SW 1271 (cell line): ENCODE measurements at places on chromosomes 3 and 15.

- DNase-seq, result no peak
These were observed 98.5 kb upstream of the SLC25A36 start for GRCh38 chr3:140842984-140843649.

GRCh38 chr3:179179979-179180759 lies 32.0 kb downstream of the PIK3CA start:
- DNase-seq, result no peak

GRCh38 chr3:54533856-54534255 lies 394.0 kb downstream of the LRTM1 start:
- no peak for DNase-seq

DNA sequence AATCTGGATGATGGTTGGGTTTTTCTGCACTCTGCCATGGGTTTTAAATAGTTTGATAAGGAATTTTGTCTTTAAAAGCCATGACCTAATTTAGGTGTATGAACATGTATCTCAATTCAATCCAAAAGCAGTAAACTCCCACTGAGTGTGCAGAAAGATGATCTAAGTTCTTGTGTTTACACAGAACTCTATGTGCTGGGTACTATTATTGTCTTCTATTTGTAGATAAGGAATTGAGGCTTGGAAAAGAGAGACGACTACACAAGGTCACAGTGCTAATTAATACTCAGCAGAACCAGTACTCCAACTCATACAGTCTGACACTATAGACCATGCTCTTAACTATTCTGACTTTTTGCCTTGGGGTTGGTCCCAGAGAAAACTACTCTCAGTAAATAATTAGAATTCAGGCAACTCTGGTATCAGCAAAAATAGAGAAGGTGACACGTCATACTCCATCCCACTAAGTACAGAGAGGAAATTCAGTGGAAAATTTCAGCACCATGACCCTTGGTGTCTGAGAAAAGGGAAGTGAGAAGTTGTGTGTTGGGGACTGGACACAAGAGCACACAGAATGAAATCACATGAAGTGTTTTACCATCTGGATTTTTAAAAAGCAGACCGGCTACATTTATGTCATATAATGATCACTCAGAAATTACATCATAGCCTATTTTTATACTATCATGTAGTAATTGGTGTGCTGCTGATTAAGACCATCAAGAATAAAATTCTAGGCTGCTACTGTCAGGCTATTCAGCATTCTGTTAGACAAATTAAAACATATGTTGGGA lies 18.3 kb upstream of the MYH15 start:
- DNase-seq, result no peak

DNA sequence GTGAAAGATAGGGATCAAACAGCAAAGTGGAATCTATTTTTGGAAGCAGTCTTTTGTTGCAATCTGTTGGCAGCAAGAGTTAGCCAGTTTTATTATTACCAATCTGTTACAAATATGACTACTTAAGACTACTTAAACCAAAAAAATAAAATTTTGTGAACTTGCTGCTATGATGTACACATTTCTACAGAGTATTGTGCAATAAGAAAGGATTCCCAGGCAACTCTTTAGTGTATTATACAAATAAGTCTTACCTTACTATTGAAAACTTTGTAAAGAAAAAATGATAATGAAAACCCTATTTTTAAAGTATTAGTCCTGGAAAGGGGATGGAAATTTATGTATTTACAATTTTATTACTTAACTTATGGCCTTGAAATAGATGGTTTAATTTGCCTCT lies 44.7 kb downstream of the CADM2 start:
- DNase-seq, result no peak

- no peak for DNase-seq
These were observed 163.0 kb upstream of the MLF1 start for GRCh38 chr3:158407844-158408517.

GRCh38 chr15:87971076-87971475 lies 285.5 kb downstream of the NTRK3 start:
- no peak for DNase-seq

DNA sequence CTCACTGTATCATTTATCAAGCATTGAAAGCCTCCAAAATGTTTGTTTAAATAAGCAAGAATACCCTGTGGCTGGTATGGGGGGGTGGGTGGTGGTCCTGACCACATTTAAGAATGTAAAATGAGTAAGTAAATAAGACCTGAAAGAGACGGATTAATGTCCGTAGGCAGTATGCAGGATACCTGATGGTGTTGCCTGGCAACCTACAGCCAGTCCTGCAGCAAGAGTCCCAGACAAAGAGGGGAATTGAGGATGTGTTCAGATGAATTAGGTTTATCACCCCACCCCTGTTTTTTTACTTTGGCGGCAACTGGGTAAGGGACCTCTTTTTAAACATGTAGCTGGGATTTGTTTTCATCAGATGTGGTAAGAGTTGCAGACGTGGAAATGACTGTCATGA lies 99.8 kb upstream of the BFSP2 start:
- no peak for DNase-seq

- DNase-seq, result no peak
These were observed 34.1 kb downstream of the LRIG1 start for GRCh38 chr3:66466606-66467270.

- no peak for DNase-seq
These were observed 91.2 kb downstream of the RPLP1 start for GRCh38 chr15:69543681-69544364.

GRCh38 chr3:149658744-149659497 lies 1.1 kb upstream of the WWTR1 start:
- peak; percentile 81 for DNase-seq

DNA sequence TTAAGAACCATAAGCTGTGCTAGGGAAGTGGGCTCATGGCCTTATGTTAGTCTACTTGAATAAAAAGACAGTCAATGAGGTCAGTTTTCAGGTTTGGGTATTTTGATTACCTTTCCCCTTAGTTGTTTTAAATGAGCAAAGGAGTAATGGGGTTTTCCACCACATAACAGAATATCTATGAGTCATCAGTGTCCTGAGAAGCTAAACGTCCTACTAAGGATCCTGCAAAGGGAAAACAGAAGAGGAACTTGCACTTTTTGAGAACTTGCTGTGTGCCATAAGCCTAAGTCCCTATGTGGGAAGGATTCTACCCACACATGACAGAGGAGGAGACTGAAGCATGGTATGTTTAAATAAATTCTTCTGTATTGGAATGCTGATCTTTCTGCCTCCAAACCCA lies 292.8 kb upstream of the TMC3 start:
- DNase-seq, result no peak

GRCh38 chr3:23760871-23761373 lies 44.8 kb upstream of the UBE2E1 start:
- no peak for DNase-seq

DNA sequence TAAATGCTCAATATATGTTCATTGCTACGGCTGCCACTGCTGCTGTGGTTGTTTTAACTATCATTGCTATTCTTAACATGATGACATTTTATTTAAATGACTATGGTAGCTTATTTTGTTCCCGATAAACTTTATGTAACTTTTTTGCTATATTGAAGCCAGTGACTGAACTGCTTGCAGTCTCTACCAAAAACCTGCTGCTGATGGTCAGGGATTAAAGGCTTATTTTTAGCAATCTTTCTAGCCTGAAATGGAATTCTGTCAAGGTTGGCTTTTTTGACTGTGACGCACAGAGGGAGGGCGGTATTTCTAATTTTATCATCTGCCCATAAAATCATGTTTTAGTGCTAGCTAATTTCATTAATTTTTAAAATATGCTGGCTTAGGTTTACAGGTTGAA lies 271.8 kb downstream of the KCNH8 start:
- DNase-seq, result no peak

- no peak for DNase-seq
These were observed 41.5 kb downstream of the KLHL25 start for GRCh38 chr15:85753261-85753660.

- DNase-seq, result peak; percentile 89
These were observed 16.0 kb downstream of the ANKRD63 start for GRCh38 chr15:40266828-40267304.

DNA sequence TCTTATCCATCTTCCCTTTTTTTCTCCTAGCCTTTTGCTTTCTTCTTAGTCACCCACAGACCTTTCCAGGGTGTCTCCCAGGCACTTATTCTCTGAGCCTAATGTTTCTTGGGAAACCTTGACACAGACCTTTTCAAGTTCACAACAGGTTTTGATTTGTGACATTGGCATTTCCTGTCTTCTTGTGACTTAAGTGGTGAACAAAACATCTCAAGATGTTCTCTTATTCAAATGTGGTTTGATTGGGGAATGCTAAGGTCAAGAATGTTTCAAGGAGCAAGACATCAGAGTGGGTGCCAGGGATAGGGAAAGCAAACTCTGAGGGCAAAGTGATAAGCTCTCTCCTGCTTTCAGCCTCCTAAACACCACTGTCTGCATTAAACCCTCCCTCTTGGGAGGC lies 68.2 kb upstream of the GSK3B start:
- peak; percentile 38 for DNase-seq

GRCh38 chr3:105730801-105731354 lies 137.9 kb downstream of the CBLB start:
- no peak for DNase-seq

GRCh38 chr15:67506775-67507747 lies 13.9 kb upstream of the C15orf61 start:
- DNase-seq, result no peak

DNA sequence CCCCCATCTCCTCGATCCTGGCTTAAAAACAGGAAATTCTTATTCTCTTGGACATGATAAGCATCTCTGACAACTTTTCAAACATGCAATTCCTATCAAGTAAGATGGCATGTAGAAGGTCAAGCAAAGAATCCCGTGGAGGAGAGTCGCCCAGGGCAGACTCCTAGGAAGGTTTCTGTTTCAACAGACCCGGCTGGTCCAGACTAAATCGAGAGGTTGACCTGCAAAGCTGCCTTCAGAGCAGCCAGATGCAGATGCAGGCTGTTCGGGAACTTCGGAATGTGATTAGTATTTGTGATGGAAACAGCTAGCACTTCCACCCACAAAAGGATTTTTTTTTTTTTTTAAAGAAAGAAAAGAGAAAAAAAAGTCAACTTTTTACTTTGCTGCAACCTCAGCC lies 216.8 kb downstream of the NR1D2 start:
- no peak for DNase-seq

- no peak for DNase-seq
These were observed 7.2 kb upstream of the FAM174B start for GRCh38 chr15:92662762-92663161.

DNA sequence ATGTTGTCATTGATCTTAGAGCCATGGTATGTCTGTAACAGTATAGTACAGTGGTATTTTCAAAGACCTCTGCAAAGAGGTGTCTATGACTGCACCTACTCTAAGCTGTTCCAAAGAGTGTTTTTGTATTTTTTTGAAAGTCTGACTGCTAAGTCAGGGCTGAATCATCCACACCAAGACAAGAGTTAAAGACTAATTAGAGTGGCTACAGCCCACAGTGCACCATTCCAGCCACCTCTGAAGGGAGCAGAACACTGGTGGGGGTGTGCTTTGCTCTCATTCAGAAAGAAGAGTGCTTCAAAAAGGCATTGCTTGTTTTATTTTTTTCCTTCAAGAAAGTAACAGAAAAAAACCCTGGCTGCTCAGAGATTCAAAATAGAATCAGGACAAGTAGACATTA lies 301.4 kb downstream of the GABRG3 start:
- no peak for DNase-seq

- DNase-seq, result no peak
These were observed 33.0 kb downstream of the FILIP1L start for GRCh38 chr3:100081311-100081710.

DNA sequence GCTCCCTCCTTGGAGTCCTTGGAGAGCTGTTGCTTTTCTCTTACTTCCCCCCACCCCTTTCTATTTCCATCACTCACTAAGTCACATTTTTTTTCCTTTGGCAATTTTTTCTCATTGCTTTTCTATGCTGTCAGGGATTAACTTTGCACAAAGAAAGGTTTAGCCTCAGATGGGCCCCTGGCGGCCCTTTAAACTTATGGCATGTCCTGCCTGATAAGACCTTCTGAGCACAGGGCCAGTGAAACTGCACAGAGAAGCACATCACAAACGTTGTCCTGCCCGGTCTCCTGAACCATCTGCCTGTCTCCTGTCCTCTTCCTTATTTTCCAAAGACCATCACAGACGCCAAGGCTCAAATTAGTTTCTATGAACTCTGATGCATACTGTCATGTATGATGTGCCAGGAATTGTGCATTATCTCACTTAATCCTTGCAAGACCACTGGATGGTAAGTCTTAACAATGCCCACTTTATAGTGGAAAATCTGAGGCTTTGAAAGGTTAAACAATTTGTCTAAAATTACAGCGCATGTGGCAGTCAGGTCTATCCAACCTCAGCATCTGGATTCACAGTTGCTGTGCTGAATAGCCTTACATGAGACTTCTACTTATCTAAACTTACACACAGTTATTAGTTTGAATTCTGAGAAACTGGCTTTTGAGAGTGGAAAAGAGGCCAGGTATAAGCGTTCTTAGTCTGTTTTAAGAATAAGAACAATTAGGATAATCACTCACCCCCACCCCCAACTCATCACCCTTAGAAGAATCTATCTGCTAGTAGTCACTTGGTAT lies 648.1 kb downstream of the NTRK3 start:
- no peak for DNase-seq

GRCh38 chr3:41364736-41365135 lies 165.4 kb downstream of the CTNNB1 start:
- no peak for DNase-seq

GRCh38 chr3:188950832-188951489 lies 220.8 kb upstream of the TPRG1 start:
- peak; percentile 23 for DNase-seq
